Right renal pelvis (tissue), 4 donors: ENCODE measurements at places on chromosomes 12 and 14. TPM values are rescaled to one million over a fixed set of nuclear protein-coding genes. Genes with fewer than 3 reads are reported as not detected.
A peak's percentile ranks its signal among the peaks of the same experiment; 100 is the strongest.

- no peak for DNase-seq
These were observed 251.9 kb upstream of the SOX5 start for GRCh38 chr12:24201258-24201970.

GRCh38 chr14:101120641-101121507 lies 217.4 kb upstream of the RTL1 start:
- DNase-seq, result no peak

GRCh38 chr12:104974626-104975290 lies 11.4 kb upstream of the NOPCHAP1 start:
- DNase-seq, result no peak

GRCh38 chr12:120216742-120217605 lies 16.1 kb upstream of the RPLP0 start:
- DNase-seq, result no peak

PUS7L gene
- polyA plus RNA-seq, result 12.6 TPM

DNA sequence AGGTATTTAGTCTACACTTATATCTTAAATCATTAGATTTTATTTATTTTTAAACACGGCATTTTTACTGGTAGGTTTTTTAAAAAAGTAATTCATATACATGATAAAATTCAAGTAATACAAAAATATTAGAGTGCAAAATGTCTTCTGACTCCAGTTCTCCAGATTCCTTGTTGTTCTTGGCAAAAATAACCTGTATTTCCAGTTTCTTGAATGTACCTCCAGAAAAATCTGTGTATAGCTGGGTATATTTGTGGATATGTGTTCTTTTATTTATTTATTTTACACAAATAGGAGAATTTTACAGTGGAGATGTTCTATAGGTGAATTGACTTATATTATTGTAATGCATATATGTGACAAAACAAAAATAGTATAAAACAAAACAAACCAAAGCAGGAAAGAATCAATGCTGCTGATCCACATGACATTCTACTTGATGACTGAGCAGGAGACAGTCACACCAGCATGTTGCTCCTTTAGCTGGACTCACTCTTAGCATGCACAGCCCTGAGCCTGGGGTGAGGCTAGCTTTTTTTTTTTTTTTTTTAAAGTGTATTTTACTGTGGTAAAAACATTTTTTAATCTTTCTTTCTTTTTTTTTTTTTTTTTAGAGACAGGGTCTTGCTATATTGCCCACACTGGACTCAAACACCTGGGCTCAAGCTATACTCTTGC lies 42.2 kb upstream of the SLC38A2 start:
- no peak for DNase-seq

GPR162 gene
- 29.6 TPM for polyA plus RNA-seq

TMEM229B gene
- polyA plus RNA-seq, result 2.5 TPM

SYCP3 gene
- polyA plus RNA-seq, result 2.0 TPM

DNA sequence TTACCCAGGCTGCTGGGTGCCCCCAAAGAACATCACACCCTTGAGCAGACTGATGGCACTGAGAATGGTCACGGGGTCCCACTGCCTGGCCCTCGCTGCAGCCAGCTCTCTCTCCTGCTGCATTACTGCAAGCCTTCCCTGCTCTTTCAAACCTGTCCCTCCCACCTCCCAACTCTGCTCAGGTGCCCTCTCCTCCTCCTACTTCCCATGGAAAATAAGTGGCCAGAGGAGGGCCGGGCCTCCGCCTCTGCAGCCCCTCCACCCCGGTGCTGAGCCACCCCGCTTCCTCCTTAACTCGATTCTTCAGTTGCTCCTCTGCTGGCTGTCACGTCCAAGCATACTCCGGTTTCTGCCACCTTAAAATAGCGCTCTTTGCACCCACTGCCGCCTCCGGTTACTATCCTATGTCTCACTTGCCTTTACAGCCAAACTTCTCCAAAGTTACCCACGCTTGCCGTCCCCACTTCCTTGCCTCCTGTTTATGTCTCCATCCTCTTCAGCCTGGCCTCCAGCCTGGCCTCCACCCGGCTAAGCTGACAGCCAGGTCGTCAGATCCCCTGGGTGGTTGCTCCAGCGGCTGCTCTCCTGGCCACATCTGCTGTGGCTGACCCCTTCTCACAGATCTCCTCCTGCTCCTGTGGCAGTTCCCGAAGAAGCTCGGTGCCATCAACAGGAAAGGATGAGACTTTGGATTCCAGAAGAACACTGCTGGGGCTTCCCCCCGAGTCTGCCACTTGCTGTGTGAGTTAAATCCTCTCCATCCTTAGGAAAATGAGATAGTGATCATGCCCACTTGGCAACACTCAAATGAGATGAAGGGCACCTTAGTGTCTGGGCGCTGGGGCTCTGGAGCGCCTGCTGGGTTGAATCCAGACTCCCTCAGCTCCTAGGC lies 7.7 kb downstream of the SMIM41 start:
- no peak for DNase-seq

DNA sequence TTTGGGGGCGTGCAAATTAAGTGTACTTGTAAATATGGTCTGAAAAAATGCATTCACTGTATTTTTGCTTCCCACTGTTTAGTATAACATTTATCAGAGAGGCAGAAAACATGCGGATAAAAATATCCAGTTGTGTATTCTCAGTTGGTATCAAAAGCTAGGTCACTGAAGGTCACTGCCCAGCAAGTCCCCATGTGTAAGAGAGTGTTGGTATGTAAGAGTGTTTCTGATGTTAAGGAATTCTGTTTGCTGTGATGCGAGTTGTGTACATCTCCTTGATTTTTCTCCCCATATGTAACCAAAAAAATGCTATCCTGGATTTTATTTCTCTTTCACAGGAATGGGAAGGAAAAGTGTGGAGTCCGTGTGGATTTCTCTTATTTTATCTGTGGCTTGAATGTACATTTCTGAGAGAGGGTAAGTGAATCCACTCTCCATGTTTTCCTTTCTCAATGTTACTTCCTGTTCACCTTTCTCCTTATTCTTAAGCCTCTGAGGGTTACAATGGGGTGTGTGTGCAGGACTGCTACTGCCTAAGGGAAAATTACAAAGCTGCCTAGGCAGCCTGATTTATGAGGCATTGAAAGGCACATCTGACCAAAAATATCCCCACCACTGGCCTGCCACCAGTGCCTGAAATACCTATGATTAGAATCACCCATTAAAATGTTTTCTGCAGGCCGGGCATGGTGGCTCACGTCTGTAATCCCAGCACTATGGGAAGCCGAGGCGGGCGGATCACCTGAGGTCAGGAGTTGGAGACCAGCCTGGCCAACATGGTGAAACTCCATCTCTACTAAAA lies 97.9 kb upstream of the USP44 start:
- no peak for DNase-seq

- DNase-seq, result no peak
These were observed 31.1 kb downstream of the SSH1 start for GRCh38 chr12:108826101-108826806.

KRT72 gene
- 0.11 TPM for polyA plus RNA-seq

GRCh38 chr14:99012703-99013102 lies 259.3 kb downstream of the BCL11B start:
- no peak for DNase-seq

GRCh38 chr12:105933671-105934665 lies 204.8 kb downstream of the NUAK1 start:
- no peak for DNase-seq

GPX2 gene
- polyA plus RNA-seq, result 0.55 TPM

- no peak for DNase-seq
These were observed 159.0 kb downstream of the PTPN11 start for GRCh38 chr12:112577473-112578329.

DNA sequence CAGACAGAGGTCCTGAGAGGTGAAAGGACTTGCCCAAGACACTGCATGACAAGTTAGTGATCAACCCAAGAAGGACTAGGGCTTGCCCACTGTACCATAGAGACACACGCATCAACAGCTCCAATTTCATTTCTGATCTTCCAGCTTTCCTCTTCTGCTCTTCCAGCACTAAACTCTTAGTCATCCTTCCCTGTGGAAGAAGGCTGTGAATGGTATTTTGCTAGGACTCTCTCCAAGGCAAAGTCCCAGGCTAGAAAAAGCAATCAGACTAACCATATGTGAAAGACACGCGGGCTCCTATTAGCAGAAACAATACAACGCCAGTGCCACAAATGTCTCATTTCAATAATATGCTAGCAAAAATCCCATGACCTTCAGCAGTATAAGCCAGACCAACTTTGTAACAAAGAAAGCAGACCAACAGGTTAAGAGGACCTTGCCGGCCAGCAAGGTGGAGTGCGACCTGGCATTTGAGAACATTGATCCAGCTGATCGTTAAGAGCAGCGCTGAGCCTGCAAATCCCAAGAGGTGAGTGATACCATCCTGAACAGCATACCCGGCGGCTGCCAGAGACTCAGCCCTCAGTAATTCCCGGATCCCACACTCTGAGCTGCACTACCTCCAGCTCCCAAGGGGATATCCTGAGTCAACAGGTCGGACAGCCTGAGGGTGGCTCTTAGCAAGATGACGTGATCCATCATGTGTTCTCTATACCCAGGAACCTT lies 132.5 kb downstream of the FOXN3 start:
- no peak for DNase-seq

GRCh38 chr12:72296389-72296788 lies 24.2 kb downstream of the TRHDE start:
- no peak for DNase-seq

- no peak for DNase-seq
These were observed 55.2 kb downstream of the EFCAB11 start for GRCh38 chr14:89899291-89899690.

SPTLC2 gene
- polyA plus RNA-seq, result 83.4 TPM

OR4N2 gene
- not detected for polyA plus RNA-seq

NUAK1 gene
- 10.8 TPM for polyA plus RNA-seq

GRCh38 chr12:130161261-130162243 lies 712 bp upstream of the FZD10 start:
- DNase-seq, result no peak

- DNase-seq, result no peak
These were observed 123.0 kb upstream of the DYRK2 start for GRCh38 chr12:67525617-67525884.

DNA sequence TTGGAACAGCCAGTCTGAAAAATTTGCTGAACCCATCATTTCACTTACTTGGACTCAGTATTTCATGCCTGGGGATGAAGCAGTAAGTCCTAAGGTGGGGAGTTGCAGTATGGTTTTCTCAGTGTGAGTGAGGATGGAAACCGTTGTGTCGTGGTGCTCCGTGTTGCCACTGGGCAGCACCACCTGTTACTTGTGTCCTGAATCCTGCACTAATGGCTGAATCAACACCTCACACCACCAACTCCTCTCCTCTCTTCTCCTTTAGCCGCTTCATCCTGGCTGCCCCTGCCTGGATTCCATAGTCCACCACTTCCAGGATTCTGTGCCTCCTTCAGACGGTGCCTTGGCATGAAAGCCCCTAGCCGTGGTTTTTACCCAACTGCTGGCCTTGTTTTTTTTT lies 3.0 kb upstream of the EP400 start:
- DNase-seq, result no peak

- no peak for DNase-seq
These were observed 261.8 kb downstream of the ATP23 start for GRCh38 chr12:58202933-58203718.

GRCh38 chr14:68039593-68039992 lies 220.0 kb downstream of the RAD51B start:
- DNase-seq, result no peak

- no peak for DNase-seq
These were observed 12.8 kb downstream of the PGF start for GRCh38 chr14:74942608-74943007.

RNASE3 gene
- polyA plus RNA-seq, result 0.35 TPM

- no peak for DNase-seq
These were observed 3.4 kb downstream of the CYP46A1 start for GRCh38 chr14:99687284-99688209.

GRCh38 chr12:65643171-65643570 lies 181.1 kb upstream of the HMGA2 start:
- no peak for DNase-seq

DNA sequence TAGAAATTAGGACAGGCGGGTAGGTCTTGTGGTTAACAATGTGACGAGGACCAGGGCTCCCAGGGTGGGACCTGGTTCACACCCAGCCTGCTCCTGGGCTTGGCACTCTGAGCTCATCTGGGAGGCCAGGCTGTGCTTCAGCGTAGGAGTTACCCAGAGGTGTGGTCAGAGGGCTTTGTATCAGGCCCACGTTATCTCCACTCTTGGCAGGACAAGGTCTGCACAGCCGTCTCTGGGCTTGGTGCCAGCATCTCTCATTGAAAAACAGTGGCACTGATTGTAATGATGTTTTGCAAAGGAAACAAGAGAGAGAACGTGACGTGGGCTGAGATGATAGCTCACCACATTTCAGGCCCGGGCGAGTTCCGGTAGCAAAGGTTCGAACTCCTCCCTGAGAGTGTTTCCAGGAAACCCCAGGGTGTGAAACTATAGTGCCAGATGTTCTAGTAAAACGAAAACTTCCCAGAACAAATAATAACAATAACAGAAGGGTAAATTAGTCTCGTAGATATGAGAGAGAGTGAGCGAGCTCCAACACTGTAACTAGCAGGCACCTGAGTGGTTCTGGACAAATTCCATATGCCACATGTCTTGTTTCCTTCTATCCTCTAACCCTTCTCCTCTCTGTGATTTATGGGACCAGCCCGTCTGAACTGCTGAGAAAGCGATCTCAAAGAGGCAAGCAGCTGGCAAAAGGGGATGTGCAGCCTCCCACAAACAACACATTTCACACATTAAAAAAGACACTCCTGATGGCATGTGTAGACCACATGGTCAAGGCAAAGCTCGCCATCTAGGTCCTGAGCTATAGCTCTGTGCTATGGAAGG lies 227.3 kb downstream of the KTN1 start:
- DNase-seq, result peak; percentile 40

KRT7 gene
- polyA plus RNA-seq, result 121 TPM

GRCh38 chr14:104357689-104358527 lies 219.5 kb downstream of the KIF26A start:
- DNase-seq, result no peak

DNA sequence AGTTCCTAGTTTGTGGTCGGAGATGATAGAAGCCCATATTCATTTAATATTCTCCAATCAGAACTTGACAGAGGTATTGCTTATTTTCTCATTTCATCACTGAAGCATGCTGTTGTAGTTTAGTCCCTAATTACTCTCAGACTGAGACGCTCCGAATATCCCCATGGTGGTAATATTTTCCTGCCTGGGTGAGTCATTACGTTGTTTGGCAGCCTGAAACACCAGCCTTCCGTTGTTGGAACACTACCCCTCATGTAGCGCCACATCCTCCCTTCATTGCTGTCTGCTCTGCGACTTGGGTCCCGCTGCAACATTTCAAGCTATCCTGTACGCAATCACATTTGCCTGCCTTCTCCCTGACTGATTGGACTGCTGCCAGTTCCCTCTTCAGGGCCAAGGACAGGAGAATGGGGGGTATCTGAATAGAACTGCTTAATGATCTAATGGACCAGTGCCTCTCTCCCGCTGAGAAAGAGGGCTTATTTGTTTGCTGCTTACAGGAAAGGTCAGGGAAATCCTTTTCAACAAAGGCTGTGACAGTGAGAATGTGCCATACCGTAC lies 369.1 kb downstream of the NPAS3 start:
- no peak for DNase-seq

GRCh38 chr14:82190742-82191141 lies 657.1 kb upstream of the SEL1L start:
- DNase-seq, result no peak

DNA sequence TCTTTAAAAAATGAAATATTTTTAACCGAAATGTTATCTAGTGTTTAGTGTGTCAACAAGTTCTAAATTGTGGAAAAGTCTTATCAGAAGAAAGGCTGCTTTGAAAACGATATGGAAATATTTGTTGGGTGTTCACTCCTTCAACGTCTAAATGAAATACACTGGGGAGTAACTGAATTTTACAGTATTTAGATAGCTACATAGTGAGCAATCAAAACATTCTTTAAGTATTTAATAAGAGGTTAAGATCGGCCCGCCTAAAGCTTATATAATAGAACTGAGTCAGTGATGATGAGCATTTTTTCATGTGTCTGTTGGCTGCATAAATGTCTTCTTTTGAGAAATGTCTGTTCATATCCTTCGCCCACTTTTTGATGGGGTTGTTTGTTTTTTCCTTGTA lies 228.3 kb downstream of the RAD51B start:
- DNase-seq, result no peak

KRT75 gene
- polyA plus RNA-seq, result not detected
